ENCODE measurements at places on chromosomes 12 and 14.

DNA sequence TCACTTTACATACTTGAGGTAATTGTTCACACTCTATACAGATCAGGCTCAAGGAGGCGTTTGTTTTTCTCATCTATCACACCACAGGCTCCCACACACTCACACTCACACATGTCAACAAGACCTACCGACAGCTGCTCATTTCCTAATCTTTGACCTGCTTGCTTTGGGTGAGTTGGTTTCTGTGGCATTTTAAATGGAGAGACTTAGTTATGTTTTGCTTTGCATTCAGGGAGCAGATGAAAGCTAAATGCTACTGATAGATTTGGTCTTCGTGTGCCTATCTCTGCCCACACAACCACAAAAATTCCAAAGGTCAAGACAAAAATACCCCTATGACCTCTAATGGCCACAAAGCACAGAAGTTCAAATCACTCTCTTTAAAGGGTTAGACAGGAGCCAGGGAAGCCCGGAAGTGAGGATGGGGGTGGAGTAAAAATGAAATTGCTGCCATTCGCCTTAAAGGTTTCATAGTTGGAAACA, 203.5 kb upstream of the G2E3 start:
- no peaks in the 10 kb centered on the region for H3K27me3 ChIP-seq
- no peak overlapping the region for H3K4me3 ChIP-seq
- no peak for DNase-seq
- no peaks in the 10 kb centered on the region for H3K36me3 ChIP-seq
- no peak overlapping the region for H3K27ac ChIP-seq

- no peak for DNase-seq
- no peaks in the 10 kb centered on the region for H3K4me1 ChIP-seq
- H3K27ac ChIP-seq, result no peak overlapping the region
- no peak overlapping the region for H3K4me3 ChIP-seq
- no peaks in the 10 kb centered on the region for H3K36me3 ChIP-seq
- H3K27me3 ChIP-seq, result peaks cover 2% of the 10 kb centered on the region
Measured at GRCh38 chr14:54127526-54127925, 170.9 kb upstream of the BMP4 start.

DNA sequence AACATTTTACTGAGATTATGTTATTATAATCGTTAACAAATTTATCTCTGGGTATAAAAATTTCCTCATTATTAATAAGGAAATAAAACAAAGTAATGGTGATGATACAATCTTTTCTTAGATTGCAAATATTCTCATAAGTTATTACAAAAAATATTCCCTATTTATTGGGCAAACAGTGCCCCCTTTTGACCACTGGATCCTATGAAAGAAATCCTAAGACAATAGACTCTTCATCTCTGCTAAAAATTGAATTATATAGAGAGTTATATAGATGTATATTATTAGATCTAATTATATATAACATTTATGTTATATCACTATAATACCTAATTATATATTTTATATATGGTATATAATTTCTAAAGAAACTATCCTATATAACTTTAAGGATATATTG, 94.2 kb upstream of the FGD4 start:
- no peaks in the 10 kb centered on the region for H3K27me3 ChIP-seq
- H3K36me3 ChIP-seq, result peaks cover 54% of the 10 kb centered on the region
- peaks cover 40% of the 10 kb centered on the region for H3K4me1 ChIP-seq

DNA sequence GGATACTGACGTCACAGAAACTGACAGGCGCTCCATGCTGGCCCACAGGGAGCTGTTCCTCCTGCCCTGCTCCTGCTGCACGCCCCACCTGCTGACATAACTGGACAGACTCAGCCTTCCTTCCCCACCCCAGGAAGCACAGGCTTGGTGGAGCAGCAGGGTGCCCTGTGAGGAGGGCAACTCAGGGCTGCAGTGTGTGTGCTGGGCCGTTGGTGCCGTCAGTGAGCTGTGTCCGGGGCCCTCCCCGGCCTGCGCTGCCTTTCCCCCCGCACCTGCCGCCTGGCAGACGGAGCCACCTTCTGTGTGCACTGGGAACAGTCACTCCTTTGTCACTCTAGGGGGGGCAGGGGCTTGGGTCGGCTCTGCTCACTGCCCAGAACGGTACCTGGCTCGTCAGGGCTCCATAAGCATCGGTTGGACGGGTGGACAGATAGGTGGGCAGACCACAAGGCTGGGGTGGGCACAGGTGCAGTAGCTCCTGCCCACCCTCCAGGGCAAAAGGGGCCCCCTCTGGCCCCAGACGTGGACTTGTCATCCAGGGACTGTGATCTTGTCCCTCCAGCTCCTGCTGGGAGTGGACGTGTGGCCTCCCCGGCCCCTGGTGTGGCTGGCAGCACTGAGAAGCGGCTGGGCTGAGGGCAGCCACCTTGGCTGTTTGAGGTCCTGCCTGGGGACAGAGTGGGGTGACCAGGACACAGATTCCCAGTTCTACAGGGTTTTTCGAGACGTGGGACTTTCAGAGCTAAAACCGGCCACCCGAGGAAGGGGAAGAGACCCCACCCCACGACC, 32.8 kb downstream of the FBRSL1 start:
- peaks cover 16% of the 10 kb centered on the region for H3K4me1 ChIP-seq
- H3K4me3 ChIP-seq, result no peak overlapping the region
- peaks cover 18% of the 10 kb centered on the region for H3K36me3 ChIP-seq
- H3K27me3 ChIP-seq, result peaks cover 2% of the 10 kb centered on the region
- no peak for DNase-seq

GRCh38 chr12:27968972-27969623, 3.4 kb downstream of the PTHLH start:
- peaks cover 95% of the 10 kb centered on the region for H3K27me3 ChIP-seq
- H3K27ac ChIP-seq, result no peak overlapping the region
- no peaks in the 10 kb centered on the region for H3K36me3 ChIP-seq
- peak; percentile 57 for DNase-seq

DNA sequence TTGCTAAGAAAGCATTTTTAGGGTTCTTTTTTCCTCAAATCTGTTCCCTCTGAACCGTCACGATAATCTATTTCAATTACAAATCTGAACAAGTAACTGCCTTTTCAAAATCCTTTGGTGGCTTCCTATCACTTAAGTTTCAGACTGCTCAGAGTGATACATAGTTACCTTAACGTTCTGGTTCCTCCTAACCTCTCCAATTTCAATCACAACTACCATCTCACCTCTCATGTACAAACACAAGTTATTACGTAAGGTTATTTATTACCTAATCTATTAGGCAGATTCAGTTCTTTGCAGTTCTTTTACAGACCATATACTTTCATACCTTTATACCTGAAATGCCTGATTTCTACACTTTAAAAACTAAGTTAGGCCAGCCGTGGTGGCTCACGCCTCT, 12.1 kb downstream of the RNF212B start:
- no peak for DNase-seq
- H3K27ac ChIP-seq, result no peak overlapping the region
- H3K36me3 ChIP-seq, result no peaks in the 10 kb centered on the region
- H3K4me1 ChIP-seq, result no peaks in the 10 kb centered on the region

GRCh38 chr14:104290756-104291122, 152.4 kb downstream of the KIF26A start:
- no peak for DNase-seq
- peaks cover 43% of the 10 kb centered on the region for H3K4me1 ChIP-seq
- H3K27me3 ChIP-seq, result peaks cover 39% of the 10 kb centered on the region
- no peak overlapping the region for H3K27ac ChIP-seq

DNA sequence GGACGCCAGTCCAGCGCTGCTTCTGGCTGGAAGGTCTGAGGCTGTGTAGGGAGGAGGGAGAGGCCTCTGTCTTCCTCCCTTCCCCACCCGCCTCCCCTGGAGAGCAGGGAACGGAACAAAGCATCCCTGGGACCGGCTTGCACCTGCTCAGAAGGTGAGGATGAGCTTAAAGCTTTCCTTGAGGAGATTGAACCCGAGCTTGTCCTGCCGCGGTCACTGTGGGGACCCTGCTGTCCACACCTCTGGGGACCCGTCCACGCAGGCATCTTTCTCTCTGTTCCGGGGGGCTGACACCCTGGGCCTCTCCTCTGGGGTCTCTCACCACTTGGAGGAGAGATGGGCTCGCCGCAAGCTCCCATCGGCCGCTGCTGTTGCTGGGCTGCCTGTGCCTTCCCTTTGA, 33.2 kb upstream of the SFSWAP start:
- peaks cover 57% of the 10 kb centered on the region for H3K27me3 ChIP-seq
- H3K4me3 ChIP-seq, result no peak overlapping the region
- no peak overlapping the region for H3K27ac ChIP-seq
- peaks cover 19% of the 10 kb centered on the region for H3K4me1 ChIP-seq
- no peak for DNase-seq
- H3K36me3 ChIP-seq, result no peaks in the 10 kb centered on the region

- DNase-seq, result no peak
- H3K4me1 ChIP-seq, result peaks cover 5% of the 10 kb centered on the region
- no peak overlapping the region for H3K27ac ChIP-seq
- H3K4me3 ChIP-seq, result no peak overlapping the region
- peaks cover 91% of the 10 kb centered on the region for H3K27me3 ChIP-seq
Measured at GRCh38 chr12:107778383-107779025, 4.0 kb downstream of the ASCL4 start.

GRCh38 chr12:93425736-93426411, 15.9 kb downstream of the UBE2N start:
- H3K27me3 ChIP-seq, result no peaks in the 10 kb centered on the region
- peak overlapping the region; percentile 79 for H3K27ac ChIP-seq
- peaks cover 20% of the 10 kb centered on the region for H3K36me3 ChIP-seq
- no peak for DNase-seq
- H3K4me3 ChIP-seq, result no peak overlapping the region

GRCh38 chr12:132049442-132049841, 94.7 kb downstream of the DDX51 start:
- no peak for DNase-seq
- H3K27me3 ChIP-seq, result no peaks in the 10 kb centered on the region
- H3K4me3 ChIP-seq, result no peak overlapping the region
- H3K36me3 ChIP-seq, result peaks cover 93% of the 10 kb centered on the region
- peak overlapping the region; percentile 62 for H3K27ac ChIP-seq
- no peaks in the 10 kb centered on the region for H3K4me1 ChIP-seq

Measured in nephron progenitor cell (in vitro differentiated cells).